Fibroblast of the conjunctiva (primary cell): ENCODE measurements at places on chromosomes 11 and 22.

DNA sequence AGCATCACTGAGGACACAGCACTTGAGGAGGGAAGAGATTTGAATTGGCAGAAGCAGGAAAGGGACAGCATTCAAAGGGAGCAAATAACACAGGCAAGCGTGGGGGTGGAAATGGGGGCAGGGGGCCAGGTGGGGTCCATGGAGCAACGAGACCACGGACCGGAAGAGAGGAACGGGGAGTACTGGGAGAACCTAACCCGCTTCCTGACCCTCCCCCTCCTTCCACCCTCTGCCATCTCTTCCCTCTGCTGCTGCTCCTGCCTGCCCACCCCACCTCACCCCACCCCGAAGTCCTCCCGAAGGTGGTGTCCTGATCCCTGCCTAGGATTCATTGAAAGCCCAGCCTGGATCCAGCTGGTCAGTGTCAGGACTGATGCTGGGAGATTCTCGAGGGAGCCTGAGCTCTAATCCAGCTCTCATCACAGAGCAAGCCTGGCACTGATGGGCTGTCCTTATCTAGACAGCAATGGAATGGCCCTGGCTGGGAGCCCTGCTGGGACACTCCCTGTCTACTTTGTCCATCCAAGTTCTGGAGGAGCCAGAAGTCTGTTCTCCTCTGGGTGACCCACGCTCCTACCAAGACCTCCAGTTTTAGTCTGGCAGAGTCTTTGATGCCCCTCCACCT lies 105.0 kb downstream of the TRIM29 start:
- no peak for DNase-seq

GRCh38 chr11:86003654-86004053 lies 65.2 kb downstream of the PICALM start:
- no peak for DNase-seq

- no peak for DNase-seq
Measured at GRCh38 chr11:76524461-76524860, 79.6 kb downstream of the EMSY start.

DNA sequence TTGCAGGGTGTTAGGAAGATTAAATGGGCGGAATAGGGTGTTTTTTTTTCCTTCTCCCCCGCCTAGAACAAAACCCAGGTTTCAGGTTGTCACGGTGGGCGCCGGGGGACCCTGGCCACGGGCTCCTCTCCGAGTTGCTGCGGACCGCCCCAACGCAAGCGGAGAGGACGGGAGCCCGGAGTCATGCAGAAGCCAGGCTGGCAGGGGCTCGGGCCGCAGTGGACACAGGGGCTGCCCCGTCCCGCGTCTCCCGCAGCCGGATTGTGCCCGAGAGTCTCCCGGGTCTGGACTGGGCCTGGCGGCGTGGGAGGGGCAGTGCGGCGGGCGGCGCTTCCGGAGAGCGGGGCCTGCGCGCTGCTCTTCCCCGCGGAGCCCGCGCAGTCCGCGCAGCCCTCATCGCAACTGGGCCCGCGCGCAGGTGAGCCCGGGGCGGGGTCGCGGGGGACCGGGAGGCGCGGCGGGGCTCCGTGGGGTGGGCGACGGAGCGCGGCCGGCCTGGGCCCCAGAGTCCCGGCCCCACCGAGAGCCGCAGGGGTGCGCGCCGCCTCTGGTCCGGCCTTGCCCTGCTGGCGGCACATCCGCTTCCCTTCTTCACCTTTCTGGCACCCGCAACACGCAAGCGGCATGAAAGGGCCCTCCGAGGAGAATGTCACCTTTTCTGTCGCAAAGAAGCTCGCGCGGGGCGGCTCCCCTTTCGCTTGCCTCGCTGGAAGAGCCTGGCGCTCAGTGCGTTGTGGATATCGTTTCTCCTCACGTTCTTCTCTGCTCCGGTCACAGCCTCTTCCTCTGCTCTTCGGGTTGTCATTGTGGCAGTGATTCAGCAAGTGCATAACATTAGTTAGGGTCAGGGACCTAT lies at the start of gene TIRAP:
Gene TIRAP (plus strand): TSS at position 358 of the 856 bp plus-strand sequence. CDS start 7,802 bp downstream, outside the sequence.
- no peak for DNase-seq

- DNase-seq = no peak
Measured at GRCh38 chr22:26362471-26362870, 66.6 kb upstream of the ASPHD2 start.

DNA sequence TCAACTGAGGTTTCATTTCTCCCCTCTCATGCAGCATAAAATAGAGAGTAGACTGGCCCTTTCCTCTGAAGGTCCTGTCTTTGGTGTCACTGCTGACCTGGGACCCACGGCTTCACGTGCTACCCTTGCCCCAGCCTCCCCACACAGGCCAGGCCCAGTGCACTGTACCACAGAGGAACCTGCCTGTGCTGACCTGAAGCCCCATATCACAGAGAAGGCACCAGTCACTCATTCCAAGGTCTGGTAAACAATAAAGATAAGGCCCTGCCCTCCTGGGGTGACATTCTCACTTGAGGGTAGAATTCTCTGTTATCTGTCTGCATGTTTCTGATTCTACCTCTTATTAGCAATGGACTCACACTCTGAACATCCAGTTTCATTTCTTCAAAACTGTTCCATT lies 51.3 kb downstream of the RPL27A start:
- DNase-seq = no peak

GRCh38 chr22:38829485-38829884 lies 14.3 kb downstream of the NPTXR start:
- no peak for DNase-seq

DNA sequence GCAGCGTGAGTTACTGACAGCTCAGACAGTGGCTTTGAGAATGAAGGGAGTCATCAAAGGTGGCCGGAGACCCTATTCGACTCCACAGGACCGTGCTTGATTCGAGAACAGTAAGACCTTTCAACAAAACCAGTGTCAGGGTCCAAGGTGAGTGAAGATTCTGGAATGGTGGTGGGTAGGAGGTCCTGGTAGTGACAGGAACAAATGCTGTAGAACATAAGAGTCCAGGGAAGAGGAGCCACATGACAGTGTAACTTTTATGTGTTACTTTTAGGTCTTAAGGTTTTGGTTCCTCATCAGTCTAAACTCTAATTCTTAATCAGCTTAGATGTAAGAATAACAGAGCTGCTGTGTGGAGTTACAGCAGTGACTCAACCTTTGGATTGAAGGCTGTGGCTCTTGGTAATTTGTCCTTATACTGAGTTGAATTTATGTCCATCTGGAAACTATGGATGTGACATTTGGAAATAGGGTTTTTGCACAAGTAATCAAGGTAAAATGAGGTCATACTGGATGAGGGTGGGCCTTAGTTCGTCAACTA lies 1.8 kb downstream of the TBC1D22A start:
- no peak for DNase-seq

DNA sequence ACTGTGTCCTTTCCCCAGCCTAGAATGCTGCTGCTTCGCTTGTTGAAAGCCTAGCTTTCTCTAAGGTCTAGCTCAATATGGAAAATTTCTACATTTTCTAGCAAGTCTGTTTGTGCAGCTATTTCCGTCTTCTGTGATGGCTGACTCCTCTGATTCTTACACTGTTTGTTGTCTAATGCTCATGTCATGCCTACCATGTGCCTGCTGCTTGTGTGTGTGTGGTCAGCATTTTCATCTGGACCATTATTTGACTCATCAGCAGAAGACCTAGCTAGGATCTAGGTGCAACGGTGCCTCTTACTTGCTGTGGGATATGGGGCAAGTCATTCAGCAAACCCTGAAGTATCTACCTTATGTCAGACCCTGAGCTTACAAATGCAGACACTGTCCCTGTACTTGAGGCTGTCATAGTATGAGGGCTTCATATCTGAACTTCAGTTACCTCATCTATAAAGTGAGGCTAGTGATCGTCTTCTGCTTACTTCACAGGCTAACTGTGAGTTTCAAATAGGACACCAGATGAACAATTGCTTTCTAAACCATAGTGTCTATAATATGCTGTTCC lies 86.5 kb upstream of the MYO18B start:
- no peak for DNase-seq

GRCh38 chr11:44805596-44805995 lies 78.8 kb downstream of the TSPAN18 start:
- no peak for DNase-seq

GRCh38 chr11:131300439-131300717 lies 70.0 kb upstream of the NTM start:
- DNase-seq = no peak

DNA sequence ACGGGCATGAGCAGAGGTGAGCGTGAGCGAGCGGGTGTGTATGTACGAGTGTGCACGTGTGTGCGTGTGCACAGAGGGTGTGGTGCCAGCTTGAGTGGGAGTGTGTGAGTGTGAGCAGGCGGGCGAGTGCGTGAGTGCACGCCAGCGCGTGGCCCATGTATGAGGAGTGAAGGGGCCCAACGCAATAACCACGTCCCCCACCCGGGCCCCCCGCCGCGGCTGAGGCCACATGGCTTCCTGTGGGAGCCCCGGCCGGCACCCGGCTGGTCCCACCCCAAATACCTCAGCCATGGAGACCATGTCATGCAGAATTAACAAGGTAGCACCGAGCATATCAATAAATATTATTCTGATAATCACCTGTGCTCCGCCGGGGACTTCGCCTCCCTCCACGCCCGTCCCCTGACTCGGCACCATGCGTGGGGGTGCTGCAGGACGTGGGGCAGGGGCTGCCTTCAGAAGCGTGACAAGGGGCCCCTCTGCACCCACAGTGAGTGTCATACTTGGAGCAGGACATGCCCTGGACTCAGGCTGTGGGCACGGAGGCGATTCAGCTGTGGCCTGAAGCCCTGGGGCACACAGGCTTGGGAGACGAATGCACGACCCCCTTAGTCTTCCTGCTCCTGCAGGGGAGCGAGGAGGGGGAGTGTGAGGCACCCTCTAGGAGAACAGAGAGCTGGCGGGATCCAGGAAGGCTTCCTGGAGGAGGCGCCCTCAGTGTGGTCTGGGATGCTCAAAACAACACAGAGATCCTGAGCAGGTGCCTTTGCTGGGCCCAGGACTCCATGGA lies 5.6 kb upstream of the TRABD start:
- DNase-seq = no peak

DNA sequence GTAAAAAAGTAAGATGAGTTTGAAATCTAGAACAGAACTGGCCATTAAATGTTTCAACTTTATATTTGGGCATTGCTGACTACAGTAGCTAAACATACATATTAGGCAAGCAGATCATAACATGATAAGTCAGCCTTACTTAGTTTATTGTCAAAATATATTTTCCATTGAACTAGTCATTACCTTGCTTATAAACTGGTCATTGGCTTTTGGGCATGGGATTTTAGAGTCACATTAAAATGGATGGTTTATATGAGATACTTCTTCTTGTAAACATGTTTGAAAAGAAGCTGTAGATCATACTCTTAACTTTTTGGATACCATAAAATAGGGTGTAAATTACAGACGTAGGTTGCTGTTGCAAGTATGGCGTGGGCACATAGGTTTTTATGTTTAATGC lies 2.7 kb downstream of the HIPK3 start:
- no peak for DNase-seq

GRCh38 chr11:70265341-70265740 lies 5.1 kb upstream of the PPFIA1 start:
- DNase-seq = no peak

DNA sequence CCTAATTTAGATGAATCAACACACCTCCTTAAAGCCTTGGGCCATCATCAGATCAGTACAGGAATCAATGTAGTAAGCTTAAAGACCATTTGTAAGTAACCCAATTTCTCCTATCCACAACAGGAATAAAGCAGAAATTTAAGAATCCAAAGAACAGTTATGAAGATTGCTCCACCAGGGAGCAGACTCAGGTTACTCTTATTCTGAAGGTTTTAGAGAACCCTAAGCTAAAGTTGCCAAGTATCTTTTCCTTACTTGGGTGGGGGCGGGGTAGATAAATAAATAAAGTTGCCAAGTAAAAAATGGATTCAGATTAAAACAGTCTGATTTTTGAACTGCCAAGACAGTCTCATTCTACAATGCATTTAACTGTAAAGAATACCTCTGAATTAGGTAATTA lies 18.1 kb downstream of the CKAP5 start:
- peak; percentile 29 for DNase-seq

GRCh38 chr22:22682196-22682595 lies 37.8 kb downstream of the GGTLC2 start:
- no peak for DNase-seq

- no peak for DNase-seq
Measured at GRCh38 chr11:120518356-120518755, 6.8 kb downstream of the GRIK4 start.

DNA sequence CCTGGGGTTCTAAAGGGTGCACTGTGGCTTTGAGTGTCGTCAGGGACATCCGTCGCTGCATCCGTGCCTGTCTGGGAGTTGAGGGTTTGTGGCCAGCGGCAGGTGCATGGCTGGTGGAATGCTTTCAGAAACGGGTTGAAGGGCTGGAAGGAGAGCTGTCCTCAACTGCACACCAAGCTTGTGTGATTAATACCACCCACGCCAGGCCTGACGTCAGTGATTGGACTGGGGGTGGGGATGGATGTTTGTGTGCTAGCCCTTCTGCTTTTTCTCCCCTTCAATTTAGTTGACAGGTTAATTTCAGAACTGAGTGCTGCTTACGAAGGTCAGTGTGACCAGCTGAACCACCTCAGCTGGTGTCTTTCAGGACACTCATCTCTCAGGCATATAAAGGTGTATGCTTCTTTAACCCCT lies 3.2 kb upstream of the GAB2 start:
- DNase-seq = no peak

GRCh38 chr22:37521236-37521739 lies 2.1 kb upstream of the CARD10 start:
- DNase-seq = no peak

- no peak for DNase-seq
Measured at GRCh38 chr11:111500481-111500880, 11.7 kb downstream of the BTG4 start.

DNA sequence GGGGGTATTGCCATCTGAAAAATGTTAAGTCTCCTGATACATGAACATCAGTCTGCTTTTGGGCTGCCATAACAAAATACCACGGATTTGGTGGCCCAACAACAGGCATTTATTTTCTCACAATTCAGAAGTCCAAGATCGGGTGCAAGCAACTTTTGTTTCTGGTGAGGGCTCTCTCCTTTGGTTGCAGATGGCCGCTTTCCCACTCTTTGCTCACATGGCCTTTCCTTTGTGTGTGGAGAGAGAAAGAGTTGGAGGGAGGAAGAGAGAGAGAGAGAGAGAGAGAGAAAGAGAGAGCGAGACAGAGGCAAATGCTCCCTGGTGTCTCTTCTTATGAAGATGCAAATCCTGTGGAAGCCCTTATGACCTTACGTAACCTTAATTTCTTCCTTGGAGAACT lies 2.5 kb upstream of the KRTAP5-2 start:
- no peak for DNase-seq

DNA sequence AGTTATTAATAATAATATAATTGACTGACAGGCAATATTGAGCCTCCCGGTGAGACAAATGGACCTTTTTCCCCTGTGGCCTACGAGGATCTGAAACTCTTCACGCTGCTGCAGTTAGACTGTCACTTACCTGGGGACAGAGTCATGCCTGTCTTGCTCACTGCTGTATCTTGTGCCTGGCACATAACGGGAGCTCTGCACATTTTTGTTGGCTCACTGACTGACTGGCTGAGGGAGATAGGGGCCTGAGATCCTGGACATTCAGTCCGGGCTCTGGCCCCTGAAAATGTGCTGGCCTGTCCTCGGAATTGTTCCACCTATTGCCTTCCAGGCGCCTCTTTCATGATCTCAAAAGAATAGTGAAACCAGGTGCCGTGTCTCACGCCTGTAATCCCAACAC lies 743 bp upstream of the CD3D start:
- no peak for DNase-seq
